ENCODE measurements at places on chromosomes 7 and 10. TPM values are rescaled to one million over a fixed set of nuclear protein-coding genes. Genes with fewer than 3 reads are reported as not detected.

DNA sequence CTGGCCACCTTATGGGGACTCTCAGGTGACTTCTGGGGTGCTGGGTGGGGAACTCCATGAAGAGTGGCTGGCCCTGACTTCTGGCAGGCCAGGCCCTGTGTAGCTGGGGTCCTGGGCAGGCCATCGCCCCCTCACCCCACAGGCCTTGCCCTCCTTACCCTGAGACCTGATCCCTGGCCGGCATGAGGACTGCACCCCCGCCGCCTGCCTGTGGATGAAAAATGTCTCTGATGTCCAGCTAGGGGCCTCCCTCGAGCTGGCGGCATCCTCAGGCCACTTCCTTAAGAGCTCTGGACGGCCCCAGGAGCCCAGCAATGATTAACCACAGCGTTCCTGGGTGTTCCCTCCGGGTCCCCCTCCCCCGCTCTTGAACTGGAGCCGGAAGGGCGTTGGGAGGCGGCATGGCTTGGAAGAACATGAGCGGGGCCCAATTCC is 31.8 kb upstream of the SHH start:
- DNase-seq, result no peak

- DNase-seq, result no peak
These were observed 63.5 kb downstream of the UBE2H start for GRCh38 chr7:129889133-129889844.

GRCh38 chr7:24812305-24812945 is 55.2 kb upstream of the GSDME start:
- DNase-seq, result peak; percentile 61

DNA sequence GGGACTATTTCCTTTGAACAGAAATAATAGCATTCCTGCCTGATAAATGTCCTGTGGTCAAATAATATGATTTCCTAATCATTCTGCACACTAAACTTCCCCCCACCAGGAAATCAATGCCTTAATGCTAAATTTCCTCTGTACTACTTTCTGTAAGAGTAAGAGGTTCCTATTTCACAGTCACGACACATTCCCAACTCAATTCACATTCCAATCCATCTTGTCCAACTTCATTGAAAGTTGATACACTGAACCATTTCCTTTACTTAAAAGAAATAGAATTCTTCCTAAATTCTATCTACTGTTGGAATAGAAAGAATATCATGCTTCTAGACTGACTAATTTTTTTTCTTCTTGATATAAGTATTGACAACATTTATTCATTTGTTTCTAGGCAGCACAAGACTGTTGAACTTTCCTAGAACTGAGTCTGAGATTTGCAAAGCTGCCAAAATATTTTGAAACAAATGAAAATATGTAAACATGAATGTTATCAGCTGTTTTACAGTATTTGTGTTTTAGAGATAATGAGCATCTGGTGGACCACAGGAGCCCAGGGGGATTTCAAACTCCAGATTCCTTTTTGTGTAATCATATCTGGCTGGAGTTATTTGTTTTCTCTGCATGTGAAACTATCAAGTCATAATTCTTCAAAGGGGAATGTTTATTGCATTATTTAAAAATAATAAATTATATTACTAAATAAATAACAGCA is 121.5 kb downstream of the TPST1 start:
- no peak for DNase-seq

- no peak for DNase-seq
These were observed 527.4 kb downstream of the DNAJB6 start for GRCh38 chr7:157863906-157864810.

DNA sequence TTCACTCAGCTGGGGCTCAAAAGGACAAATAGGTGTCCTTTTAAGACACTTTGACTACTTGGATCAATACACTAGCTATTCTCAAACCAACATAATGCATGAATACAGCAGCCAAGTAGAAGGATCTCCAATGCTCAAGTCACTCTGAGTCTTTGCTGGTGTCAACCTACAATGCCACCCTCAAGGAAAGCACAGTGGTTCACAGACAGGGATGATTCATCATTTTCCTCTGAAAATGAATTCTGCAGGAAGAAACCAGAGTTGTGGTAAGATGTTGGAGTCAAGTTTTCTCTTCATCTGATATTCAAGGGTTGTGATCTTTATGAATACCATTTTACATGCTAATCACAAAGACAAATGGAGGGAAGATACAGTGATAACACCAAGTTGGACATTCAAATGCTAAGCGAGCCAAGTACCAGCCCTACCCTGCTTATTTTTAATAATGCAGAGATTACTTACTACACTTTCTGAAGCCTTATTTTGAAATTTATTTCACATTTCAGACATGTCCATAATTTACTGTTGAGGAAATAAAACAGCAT is 143.1 kb upstream of the FGFR2 start:
- DNase-seq, result no peak

DNA sequence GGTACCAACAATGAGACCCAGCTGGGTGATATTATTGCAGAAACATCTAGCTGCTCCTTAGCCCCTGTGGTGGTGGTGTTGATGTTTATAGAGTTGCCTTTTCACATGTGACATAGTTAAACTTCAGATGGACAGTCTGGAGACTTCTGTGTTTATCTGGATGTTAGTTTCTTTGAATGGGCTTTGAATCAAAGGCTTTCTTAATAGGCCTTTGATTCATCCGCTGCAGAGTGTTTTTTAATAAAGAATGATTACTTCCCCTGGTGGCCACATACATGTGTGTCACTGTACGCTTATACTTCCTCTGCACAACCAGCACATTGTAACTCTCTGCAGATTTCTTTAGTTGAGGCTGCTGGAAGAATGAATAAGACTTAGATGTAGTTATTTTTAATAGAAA is 221.0 kb downstream of the DYNC1I1 start:
- DNase-seq, result no peak

DNA sequence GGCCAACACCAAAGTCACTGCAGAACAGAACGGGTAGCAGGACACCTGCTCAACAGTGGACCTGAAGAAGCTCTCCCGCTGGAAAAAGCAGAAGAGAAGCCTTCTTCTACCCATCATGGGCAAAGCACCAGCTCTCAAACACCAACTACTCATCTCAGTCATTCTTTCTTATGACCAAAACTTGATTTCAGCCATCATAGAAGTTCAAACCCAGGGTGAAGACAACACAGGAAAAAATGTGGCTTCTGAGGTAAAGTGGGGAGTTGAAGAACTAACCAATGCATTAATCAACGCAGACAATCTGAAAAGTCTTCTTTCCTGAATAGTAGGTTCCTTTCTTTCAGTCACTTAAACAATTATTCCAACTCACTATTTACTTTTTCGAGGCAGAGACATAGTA is 83.3 kb downstream of the ELMO1 start:
- DNase-seq, result peak; percentile 33

GRCh38 chr10:71765176-71765904 is 8.0 kb downstream of the VSIR start:
- no peak for DNase-seq

DNA sequence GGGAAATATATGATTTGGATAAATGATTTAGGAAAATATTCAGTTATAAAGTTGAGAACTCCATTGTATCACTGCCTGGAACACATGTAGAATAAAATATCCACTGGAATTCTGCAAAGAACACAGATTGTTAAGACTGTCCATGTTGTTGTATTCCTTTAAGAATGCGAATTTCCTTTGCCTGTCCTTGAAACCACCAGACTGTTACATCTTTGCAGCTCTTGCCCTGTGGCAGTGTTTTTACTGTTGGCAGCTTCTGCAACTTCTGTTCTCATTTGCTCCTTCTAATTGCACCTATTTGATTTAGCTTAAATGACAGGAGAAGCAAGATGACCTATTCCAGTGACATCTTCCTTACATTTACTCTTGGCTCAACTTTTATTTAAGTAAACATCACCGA is 39.7 kb downstream of the MALSU1 start:
- no peak for DNase-seq

The PLEKHA8 gene
- total RNA-seq, result 8.9 TPM

The CTAGE15 gene
- total RNA-seq, result 0.42 TPM

GRCh38 chr7:68187532-68187931 is 1190.9 kb downstream of the TYW1 start:
- DNase-seq, result no peak

GRCh38 chr7:128708824-128709223 is 30.3 kb upstream of the CALU start:
- no peak for DNase-seq

DNA sequence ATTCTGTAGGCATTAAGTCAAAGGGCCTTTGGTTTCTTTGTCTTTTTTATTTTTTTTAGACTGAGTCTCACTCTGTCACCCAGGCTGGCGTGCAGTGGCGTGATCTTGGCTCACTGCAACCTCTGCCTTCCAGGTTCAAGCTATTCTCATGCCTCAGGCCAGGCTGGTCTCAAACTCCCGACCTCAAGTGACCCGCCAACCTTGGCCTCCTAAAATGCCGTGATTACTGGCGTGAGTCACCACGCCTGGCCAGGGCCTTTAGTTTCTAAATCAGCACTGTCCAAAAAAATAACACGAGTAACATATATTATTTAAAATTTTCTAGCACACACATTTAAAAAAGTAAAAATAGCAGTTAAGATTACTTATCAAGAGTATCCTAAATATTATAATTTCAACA is 11.1 kb upstream of the ACSL5 start:
- DNase-seq, result no peak

GRCh38 chr7:99366646-99367045 is 7.9 kb upstream of the ARPC1B start:
- no peak for DNase-seq

GRCh38 chr10:85851325-85851724 is 515.3 kb downstream of the GRID1 start:
- no peak for DNase-seq

The SLIT1 gene
- total RNA-seq, result 0.71 TPM

The DIP2C gene
- total RNA-seq, result 0.39 TPM

DNA sequence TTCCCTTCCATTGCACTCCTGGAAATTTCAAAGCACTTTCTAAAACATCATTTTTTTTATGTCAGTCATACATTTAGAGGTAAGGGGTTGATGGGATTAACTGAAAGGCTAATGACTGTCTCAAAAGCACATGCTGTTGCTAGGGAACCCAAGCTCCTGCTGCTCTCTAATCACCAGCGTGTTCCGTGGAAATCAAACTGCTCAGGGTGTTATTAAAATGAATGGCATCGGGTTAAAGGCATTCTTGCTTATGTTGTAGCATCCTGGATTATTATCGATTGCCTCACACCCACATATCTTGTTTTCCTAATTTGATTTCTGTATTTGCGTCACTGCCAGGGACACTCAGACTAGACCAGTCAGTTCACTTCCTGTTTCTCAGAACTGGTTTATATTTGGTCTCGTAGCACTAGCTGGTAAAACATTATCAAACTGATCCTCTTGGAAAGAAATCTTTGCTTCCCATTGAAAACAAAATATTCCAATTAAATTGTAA is 216.5 kb upstream of the MKLN1 start:
- no peak for DNase-seq

GRCh38 chr7:36283711-36284130 is 105.9 kb upstream of the ANLN start:
- peak; percentile 39 for DNase-seq

DNA sequence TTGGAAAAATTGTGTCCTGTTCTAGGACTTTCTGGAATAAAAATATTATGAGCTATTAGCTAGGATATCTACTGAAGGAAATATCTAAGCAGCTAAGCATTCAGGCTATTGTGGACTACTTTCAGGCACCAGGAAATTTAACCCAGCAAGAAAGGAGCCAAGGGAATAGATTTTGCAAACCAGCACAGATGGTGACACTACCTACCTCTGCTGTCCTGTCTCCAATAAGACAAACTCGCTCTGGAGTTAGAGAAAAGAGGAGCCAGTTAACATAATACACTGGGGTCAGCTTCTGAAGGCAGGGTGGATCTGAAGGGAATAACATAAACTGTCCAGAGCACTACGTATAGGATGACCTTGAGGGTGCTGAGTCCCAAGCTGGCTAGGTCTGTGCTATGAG is 223.7 kb upstream of the PRSS58 start:
- no peak for DNase-seq

DNA sequence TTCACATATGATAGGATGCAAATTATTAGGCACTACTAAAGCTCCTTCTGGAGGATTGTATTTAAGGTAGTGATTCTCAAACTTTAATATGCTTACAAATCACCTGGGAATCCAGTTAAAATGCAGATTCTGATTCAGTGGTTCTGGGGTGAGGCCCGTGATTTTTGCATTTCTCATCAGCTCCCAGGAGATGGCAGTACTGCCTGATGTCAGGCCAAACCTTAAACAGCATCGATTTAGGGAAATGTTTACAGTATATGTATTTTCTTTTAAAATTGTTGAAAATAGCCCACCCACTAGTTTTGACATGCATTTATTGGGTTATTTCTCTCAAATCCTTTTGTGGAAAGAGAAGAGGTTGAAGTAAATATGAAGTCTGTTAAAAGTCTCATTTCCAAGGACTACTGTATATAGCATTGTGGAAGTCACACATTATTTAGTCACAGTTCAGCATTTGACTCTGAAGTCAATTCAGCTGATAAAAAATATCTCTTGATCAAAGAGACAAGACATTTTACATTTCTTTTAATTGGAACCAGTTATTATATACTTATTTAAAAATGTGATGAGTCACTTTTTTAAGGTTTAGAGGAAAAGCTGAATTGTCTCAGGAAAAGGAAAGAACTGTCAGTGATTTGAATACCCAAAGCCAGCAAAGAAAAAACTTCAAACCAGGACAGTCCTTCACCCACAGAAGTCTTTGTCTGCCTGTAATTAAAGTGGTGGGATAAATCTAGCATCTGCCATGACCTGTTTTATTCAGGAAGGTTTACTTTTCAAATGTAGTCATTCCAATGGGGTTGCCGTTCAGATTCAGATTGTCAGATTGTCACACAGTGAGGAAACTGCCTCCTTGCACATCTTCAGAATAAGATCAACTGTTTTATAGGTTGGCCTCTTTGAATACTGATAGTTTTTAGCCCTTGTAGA is 21.1 kb upstream of the HBP1 start:
- peak; percentile 49 for DNase-seq

DNA sequence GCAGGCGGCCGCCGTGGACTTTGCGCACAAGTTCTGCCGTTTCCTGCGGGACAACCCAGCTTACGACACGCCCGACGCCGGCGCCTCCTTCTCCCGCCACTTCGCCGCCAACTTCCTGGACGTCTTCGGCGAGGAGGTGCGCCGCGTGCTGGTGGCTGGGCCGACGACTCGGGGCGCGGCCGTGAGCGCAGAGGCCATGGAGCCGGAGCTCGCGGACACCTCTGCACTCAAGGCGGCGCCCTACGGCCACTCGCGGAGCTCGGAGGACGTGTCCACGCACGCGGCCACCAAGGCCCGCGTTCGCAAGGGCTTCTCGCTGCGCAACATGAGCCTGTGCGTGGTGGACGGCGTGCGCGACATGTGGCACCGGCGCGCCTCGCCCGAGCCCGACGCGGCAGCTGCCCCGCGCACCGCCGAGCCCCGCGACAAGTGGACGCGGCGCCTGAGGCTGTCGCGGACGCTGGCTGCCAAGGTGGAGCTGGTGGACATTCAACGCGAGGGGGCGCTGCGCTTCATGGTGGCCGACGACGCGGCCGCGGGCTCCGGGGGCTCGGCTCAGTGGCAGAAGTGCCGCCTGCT is 14.1 kb downstream of the SH2B2 start:
- DNase-seq, result no peak

- no peak for DNase-seq
These were observed 63.3 kb downstream of the MRC1 start for GRCh38 chr10:17872191-17873091.

The CPEB3 gene
- 2.3 TPM for total RNA-seq

The FOXI2 gene
- total RNA-seq, result not detected

GRCh38 chr10:96565774-96566173 is 21.0 kb downstream of the TM9SF3 start:
- DNase-seq, result no peak

All from activated CD8-positive, alpha-beta T cell treated with anti-CD3 and anti-CD28 coated beads, Interleukin-2, amount 10 ng/mL, durations not matched to agents 7 days and 5 days (primary cell).